ENCODE measurements at places on chromosomes 12 and 14. TPM values are rescaled to one million over a fixed set of nuclear protein-coding genes. Genes with fewer than 3 reads are reported as not detected.

Gene PTGER2
- 0.97 TPM for total RNA-seq

Gene TROAP
- total RNA-seq: 1.8 TPM

Gene STON2
- total RNA-seq: 162 TPM

Gene GPRC5D
- not detected for total RNA-seq

Gene RPL36AL
- total RNA-seq: 72.2 TPM

Gene SLC17A8
- not detected for total RNA-seq

Gene CPNE8
- 13.1 TPM for total RNA-seq

Gene HVCN1
- total RNA-seq: 2.6 TPM

Gene SLC25A47
- 0.16 TPM for total RNA-seq

Gene TMEM132C
- total RNA-seq: not detected

Gene FAM90A1
- 0.16 TPM for total RNA-seq

Gene C12orf60
- 0.49 TPM for total RNA-seq

Gene TAS2R46
- 6.8 TPM for total RNA-seq

Gene MANSC1
- total RNA-seq: 4.6 TPM

Gene THTPA
- total RNA-seq: 24.2 TPM

Data from hair follicle dermal papilla cell (primary cell).